Stimulated activated CD4-positive, alpha-beta T cell treated with anti-CD3 and anti-CD28 coated beads, Interleukin-2, amount 100 ng/mL, for 4 hours (primary cell): ENCODE measurements at places on chromosomes 5 and 9.

GRCh38 chr5:95439801-95440493, 48.8 kb downstream of the FAM81B start:
- no peak for DNase-seq

GRCh38 chr9:127910613-127911205, 6.1 kb downstream of the ST6GALNAC4 start:
- DNase-seq = no peak

GRCh38 chr9:91805031-91805430, 145.0 kb downstream of the ROR2 start:
- DNase-seq = no peak

GRCh38 chr9:98873951-98874371, 66.5 kb downstream of the GALNT12 start:
- DNase-seq = no peak

DNA sequence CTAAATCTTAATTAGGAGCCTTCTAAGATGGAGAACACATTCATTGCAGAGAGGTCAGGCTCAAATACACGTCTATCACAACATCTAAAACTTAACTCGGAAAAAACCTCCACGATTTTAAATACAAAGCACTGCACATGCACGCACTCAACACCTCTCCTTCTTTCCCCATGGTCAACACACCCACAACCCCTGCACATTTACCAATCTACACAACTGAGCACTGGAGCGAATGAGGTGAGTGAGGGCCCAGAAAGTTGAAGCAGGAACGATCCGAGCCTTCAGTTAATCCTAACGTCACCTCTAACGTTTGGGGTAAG, 278 bp upstream of the NIPSNAP3A start:
- DNase-seq = no peak

- DNase-seq = peak; percentile 2
Observed at GRCh38 chr5:58459146-58460001, 512 bp downstream of the PLK2 start.

GRCh38 chr5:101686536-101687157, 609.4 kb downstream of the SLCO4C1 start:
- DNase-seq = no peak

- DNase-seq = no peak
Observed at GRCh38 chr5:160769301-160769700, 82.7 kb downstream of the ATP10B start.

GRCh38 chr9:131843989-131844744, 104.3 kb upstream of the RAPGEF1 start:
- DNase-seq = no peak

DNA sequence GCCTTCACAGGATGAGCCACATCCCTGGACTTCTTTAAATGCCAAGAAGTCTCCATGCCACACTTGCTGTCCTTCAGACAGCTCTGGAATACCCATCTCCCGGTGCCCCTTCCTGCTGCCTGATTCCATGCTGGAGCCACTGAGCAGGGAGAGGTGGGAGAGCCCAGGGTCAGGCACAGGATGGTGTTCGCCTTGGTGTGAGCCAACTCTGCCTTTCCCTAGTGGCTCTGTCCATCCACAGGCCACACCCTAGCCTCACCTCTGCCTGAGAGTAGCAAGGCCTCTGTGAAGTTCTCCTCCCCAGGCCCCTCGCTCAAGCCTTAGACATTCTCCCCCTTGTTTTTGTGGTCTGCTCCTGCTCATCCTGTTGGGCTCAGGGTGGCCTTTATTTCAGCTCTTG, 54.2 kb upstream of the ANGPTL2 start:
- DNase-seq = no peak

DNA sequence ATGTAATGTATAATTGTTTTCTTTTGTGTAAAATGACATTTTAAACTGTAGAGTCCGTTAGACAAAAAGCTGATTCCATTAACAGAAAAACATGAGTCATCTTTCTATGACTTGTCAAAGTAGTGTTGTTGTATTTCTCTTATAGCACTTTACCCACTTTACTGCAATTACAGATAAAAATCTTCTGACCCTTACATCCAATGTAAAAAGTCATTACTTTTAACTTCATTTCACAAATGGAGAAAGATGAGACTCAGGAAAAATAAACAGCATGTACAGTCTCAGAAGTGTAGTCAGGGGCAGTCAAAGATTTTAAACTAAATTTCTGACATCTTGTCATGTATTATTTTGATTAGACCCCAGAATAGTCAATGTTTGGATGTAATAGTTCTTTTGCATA, 146.6 kb downstream of the CTNND2 start:
- DNase-seq = no peak

- DNase-seq = no peak
Observed at GRCh38 chr5:100697970-100698369, 162.8 kb downstream of the FAM174A start.

DNA sequence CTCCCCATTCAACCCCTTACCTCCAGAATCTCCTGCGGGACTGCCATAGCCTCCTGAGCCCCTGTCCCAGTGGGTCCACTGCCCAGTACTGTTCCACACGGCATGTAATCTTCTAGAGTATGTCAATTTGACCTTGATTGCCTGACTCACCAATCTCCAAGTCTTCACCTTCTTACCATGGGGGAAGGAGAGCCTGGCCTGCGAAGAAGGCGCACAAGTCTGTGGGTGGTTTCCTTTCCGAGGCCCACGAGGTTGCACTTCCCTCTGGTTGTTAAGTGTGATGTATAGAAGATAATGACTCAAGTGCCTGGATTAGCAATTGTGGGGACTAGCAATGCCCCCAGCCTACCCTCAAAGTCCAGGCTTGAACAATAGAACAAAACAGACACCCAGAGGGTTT, 8.1 kb upstream of the TENT4A start:
- no peak for DNase-seq

- DNase-seq = no peak
Observed at GRCh38 chr5:74988273-74988983, 63.9 kb downstream of the GCNT4 start.

GRCh38 chr9:105842023-105842644, 147.8 kb downstream of the TMEM38B start:
- no peak for DNase-seq

DNA sequence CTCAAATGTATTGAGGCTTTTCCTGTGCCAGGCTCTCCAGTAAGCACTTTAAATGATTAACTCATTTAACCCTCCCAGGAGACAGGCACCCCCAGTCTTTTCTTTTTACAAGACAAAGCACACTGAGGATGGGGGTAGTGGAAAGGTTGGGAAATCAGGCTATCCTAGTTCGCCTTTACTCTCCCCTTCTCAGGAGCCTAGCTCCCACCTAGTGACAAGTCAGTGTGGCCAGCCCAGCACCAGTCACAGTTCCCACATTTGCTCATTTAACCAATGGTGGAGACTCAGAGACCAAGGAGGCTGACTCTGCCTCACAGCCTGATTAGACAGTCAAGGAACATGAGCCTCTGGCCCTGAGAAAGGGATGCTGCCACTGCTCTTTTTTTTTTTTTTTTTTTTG, 3.5 kb downstream of the ALDH7A1 start:
- no peak for DNase-seq

- DNase-seq = no peak
Observed at GRCh38 chr9:119736491-119737454, 367.5 kb upstream of the BRINP1 start.

- no peak for DNase-seq
Observed at GRCh38 chr5:83568186-83568585, 96.6 kb downstream of the VCAN start.

DNA sequence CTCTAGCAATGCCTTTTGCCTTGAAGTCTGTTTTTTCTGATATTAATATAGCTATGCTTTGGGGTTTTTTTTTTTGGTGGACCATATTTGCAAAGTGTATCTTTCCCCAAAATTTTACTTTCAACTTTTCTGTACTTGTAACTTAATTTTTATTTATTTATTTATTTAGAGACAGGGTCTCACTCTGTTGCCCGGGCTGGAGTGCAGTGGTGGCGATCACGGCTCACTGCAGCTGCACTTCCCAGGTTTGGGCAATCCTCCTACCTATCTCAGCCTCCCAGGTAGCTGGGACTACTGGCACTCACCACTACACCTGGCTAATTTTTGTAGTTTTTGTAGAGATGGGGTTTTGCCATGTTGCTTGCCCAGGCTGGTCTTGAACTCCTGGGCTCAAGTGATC, 20.8 kb downstream of the PRRT1B start:
- DNase-seq = no peak

GRCh38 chr9:99807276-99807852, 14.3 kb upstream of the NR4A3 start:
- peak; percentile 54 for DNase-seq

GRCh38 chr5:132271251-132272246, 14.1 kb downstream of the PDLIM4 start:
- DNase-seq = no peak

DNA sequence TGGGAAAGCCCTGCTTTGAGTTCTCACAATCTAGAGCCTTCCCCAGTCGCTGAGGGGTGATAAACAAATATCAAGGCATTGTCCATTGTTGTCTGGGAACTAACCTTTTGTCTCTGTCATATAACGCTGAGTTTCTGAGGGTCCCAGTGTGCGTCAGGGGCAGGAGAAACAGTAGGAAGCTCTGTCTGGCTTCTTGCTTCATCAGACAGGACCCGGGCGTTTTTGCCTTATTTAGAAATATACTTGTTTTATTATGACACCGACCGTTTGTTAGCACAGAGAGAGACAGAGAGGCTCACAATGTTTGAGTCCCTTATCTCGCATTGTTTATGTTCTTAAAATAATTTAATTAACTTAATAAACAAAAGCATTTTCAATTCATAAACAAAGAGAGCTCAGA, 204.9 kb upstream of the GAS1 start:
- DNase-seq = no peak

- DNase-seq = no peak
Observed at GRCh38 chr9:89441655-89441970, 56.3 kb downstream of the SEMA4D start.

- DNase-seq = no peak
Observed at GRCh38 chr5:56326116-56326515, 93.0 kb upstream of the ANKRD55 start.

GRCh38 chr9:88915916-88916315, 75.4 kb upstream of the S1PR3 start:
- no peak for DNase-seq

DNA sequence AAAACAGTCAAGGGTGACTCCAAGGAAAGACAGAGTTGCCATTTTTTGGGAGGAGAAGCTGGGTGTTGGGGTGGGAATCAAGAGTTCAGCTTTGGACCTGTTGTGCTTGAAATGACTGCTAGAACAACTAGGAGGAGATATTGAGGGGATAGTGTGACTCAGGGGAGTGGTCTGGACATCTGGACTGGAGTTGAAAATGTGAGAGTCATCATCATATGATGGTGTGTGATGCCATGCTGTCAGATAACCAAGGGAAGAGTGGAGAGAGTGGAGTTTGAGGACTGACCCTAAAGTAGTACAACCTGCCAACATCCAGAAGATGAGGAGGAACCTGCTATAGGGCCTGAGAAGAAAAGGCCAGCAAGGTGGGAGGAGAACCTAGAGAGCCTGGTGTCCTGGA, 199.7 kb downstream of the ARHGEF28 start:
- no peak for DNase-seq

DNA sequence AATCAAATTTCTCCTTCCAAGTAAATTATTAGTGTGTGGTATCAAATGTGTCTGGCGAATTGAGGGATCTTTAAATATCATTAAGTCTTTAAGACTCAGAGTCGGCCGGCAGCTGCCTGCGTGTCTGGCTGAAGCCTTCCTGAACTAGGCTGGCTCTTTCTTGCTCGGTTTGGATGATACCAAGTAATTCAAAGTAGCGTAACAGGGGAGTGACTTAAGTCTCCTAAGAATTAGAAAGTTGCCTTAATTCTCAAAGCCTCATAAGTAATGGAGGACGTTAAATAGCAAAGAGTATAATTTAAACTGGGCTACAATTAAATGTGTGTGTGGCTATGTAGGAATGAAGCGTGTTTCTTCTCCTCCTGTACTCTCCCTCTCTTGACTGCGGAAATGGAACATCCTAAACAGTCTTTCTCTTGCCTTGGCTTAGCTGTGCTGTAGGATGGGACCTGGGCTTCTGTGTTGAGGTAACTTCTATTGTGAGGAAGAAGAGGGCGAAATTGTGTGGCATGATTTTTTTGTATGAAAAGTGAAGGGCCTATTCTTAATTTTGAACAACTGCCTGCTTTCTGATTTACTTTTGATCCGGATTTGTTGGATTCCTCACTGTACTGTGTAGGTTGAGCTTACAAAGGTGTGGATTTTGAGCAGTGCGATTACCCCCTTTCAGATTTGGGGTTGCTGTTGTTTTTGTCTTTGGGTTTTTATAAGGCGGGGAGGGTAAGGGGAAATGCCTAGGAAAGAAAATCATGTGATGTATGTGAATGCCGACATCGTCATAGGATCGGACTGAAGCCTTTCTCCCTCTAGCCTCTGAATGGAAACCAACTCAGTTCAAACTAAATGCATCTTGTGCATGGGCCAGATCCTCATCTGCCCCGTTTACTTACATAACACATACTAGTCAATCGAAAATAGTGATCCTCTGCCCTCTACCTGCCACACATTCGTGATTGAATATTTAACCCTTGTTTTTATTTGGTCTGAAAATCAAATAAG, 29.9 kb downstream of the CPEB4 start:
- DNase-seq = peak; percentile 31

DNA sequence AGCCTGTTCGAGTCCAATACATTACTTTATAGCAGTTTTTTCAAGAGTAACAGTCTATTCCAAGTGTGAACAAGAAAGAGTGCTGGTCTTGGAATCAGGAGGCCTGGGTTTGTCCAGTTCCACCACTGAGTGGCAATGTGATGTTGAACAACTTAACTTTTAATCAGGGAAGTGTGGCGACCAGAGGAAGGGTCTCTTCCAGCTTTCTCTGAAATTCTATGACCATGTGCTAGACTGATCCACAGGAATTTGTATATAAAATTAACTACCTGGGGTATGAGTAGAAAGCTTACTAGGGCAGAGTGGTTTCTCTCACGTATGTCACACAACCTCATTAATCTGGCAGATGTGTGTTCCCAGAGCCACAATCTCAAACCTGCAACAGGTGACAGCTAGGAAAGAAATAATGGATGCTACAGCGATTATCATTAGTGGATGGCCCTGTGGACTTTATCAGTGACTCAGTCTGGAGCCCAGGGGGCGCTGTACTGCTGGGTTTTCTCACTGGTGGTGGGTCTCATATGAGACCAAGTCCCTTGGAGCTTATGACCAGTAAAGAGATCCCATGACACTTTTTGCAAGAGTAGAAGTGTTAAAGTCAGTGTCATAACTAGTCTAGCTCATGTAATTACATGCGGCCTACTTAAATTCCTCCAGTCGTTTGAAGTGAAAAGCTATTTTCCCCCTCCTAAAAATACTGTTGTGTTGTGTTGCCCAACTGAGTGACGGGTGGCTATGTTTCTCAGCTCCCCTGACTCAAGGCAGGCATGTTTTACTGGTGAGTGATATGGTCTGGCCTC, 116.5 kb downstream of the GDNF start:
- DNase-seq = no peak

DNA sequence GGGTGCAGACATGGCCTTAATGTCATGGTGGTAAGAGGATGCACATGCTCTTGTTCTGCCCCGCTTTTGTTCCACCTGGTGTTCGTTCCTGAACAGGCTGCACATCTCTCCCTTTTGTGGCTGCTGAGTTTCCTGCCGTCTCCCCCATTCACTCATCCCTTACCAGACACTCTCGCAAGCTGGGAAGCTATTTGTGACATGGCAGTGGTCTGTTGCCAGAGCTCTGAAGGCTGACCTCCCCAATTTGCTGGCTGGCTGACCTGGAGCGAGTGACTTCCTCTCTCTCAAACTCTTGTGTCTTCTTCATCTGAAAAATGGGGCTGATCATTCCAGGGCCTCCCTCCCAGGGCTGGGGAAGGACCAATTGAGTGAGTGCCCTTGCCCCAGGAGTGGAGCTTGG, 35.9 kb downstream of the HRH2 start:
- DNase-seq = no peak

GRCh38 chr5:150461231-150461630, 11.7 kb upstream of the RPS14 start:
- DNase-seq = no peak
